Left lobe of liver (tissue), 2 donors: ENCODE measurements at places on chromosomes 2 and 18. TPM values are rescaled to one million over a fixed set of nuclear protein-coding genes. Genes with fewer than 3 reads are reported as not detected.

The REG1B gene
- total RNA-seq: 4.9 TPM

The CD8A gene
- total RNA-seq: 0.81 TPM

The DUSP11 gene
- total RNA-seq: 6.5 TPM

The CDH2 gene
- total RNA-seq: 34.2 TPM

The CWC22 gene
- 4.6 TPM for total RNA-seq

The MAL gene
- total RNA-seq: 0.28 TPM

The NDC80 gene
- 0.18 TPM for total RNA-seq

The FAM110C gene
- 6.7 TPM for total RNA-seq

The PAIP2B gene
- 26.8 TPM for total RNA-seq

The ZAP70 gene
- total RNA-seq: 1.5 TPM

The ACADL gene
- total RNA-seq: 26.8 TPM

The CYP27C1 gene
- total RNA-seq: 0.05 TPM

The NEU4 gene
- 109 TPM for total RNA-seq

The DOK1 gene
- 2.8 TPM for total RNA-seq

The G6PC2 gene
- total RNA-seq: not detected

The SALL3 gene
- not detected for total RNA-seq

The FAM124B gene
- 2.1 TPM for total RNA-seq

The SLC8A1 gene
- 6.0 TPM for total RNA-seq

The ELOA2 gene
- total RNA-seq: not detected

The C1QL2 gene
- not detected for total RNA-seq

The ABHD3 gene
- 21.3 TPM for total RNA-seq

The TMEM37 gene
- 85.7 TPM for total RNA-seq

The IFIH1 gene
- 9.4 TPM for total RNA-seq

The SP140 gene
- 1.2 TPM for total RNA-seq

The TXNL1 gene
- total RNA-seq: 28.7 TPM

The IL1RL1 gene
- 2.6 TPM for total RNA-seq

The COL6A3 gene
- total RNA-seq: 6.2 TPM

The IKZF2 gene
- 1.8 TPM for total RNA-seq

The MTCL1 gene
- total RNA-seq: 2.5 TPM

The GPC1 gene
- 29.4 TPM for total RNA-seq

The CYP27A1 gene
- total RNA-seq: 263 TPM

The RAX gene
- not detected for total RNA-seq

The LBX2 gene
- total RNA-seq: 7.7 TPM

The BCL11A gene
- total RNA-seq: 0.50 TPM

The PXDN gene
- total RNA-seq: 9.4 TPM

The RNU2-63P gene
- 1.7 TPM for total RNA-seq
